ENCODE measurements at places on chromosomes 5 and 9.
A peak's percentile ranks its signal among the peaks of the same experiment; 100 is the strongest.

DNA sequence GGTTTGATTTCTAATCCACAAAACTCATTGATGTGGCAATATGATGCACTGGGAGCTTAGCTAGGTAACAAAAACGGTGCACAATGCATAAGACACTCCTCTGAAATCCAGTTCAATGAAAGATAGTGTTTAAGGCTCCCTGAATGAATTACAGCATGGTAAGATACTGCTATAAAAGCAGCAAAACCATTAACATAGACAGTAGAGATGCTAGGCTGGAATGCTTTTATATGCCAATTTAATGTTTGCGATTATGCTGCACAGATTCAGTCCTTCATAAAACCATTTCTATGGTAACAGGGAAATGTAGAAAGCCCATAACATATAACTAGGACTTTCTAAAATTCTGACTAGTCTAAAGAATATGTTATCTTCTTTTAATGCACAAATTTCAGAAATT, 180.8 kb upstream of the NUDT12 start:
- DNase-seq = no peak

DNA sequence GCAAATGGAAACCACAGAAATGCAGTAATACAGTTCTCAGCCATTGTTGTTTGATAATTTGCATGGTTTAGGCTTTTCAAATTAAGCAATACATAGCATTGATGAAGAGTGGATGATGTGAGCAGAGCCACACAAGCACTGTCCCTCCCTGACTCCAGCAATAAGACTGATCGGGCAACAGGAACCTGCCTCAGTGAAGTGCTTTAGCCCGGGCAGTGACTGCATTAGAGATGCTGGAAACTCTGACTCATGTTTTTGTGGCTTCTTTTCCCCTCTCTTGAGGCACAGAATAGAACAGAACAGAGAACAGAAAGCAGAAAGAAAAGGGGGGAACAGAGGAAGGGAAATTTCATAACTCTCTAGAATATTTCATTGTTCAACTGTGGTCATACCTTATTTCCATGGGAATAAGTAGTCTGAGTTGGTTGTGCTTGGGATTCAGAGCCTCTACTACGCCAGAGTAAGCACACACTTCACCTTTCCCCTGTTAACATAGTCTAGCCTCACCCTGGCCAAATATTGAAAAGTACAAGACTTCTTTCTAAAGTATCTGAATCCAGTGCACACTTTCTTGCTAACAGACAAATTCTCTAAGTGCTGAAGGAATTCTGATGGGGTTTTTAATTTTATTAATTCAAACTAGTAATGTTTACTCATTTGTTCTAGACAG, 164.8 kb upstream of the VCAN start:
- DNase-seq = no peak

- no peak for DNase-seq
These were observed 59.9 kb upstream of the ZFR start for GRCh38 chr5:32504329-32504988.

DNA sequence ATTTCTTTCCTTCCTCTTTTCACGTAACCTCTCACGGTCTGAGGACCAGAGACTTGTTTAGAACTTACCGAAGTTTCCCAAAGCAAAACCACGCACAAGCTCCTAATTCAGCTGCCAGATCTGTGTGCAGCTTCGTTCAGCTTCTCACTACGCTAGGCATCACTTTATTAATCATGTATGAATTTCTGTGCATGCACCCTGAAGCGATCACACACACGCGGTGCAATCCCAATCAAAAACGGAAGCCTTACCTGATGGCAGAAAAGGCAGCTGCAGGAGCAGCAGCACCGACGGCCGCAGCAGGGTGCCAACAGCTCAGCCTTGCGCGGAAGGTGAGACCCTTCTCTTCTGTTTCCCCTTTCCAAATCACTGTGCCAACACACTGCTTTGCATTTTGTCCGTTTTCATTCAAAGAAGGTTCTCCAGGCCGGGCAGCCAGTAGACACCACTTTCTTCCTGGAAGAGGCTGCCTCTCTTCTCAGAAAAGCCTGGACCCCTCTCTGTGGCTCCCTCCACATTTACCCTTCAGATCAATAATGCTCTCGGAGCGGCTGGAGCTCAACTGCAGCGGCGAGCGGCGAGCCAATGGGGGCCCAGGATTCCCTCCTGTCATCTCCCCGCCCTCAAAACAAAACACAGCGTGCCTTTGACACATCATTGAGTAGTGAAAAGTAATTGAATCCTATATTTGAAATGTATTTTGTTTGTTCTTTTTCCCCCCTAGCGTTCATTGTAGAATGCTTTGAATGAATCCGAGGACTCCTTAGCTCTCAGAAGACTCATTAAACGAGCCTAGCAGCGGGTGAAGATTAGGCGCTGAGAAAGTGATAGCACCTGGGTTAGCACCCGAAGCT, at the start of gene CDH12:
Gene CDH12, minus strand, starts transcription at position 538 of the 854 bp plus-strand sequence.
- DNase-seq = no peak

GRCh38 chr5:151257731-151258181, 4.8 kb downstream of the GM2A start:
- peak; percentile 88 for DNase-seq

- peak; percentile 42 for DNase-seq
These were observed 256.3 kb downstream of the SMARCA2 start for GRCh38 chr9:2271426-2271825.

DNA sequence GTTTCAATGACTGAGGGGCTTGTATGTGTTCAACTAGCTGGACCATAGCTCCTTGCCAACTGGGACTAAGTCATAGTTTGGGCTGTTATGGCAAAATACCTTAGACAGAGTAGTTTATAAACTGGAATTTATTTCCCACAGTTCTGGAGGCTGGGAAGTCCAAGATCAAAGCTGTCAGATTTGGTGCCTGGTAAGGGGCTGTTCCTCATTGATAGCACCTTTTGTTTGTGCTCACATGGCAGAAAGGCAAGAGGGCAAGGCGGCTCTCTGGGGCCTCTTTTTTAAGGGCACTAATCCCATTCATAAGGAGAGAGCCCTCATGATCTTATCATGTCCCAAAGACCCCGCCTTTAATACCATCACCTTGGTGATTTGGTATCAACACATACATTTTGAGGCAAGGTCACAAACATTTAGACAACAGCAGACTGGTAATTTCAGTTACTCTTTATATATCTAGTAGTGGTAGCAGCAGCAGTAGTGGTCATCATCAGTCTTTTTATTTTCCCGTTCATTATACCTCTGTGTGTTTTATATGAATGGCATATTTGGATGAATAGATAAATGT, 477.0 kb downstream of the CCDC171 start:
- no peak for DNase-seq

DNA sequence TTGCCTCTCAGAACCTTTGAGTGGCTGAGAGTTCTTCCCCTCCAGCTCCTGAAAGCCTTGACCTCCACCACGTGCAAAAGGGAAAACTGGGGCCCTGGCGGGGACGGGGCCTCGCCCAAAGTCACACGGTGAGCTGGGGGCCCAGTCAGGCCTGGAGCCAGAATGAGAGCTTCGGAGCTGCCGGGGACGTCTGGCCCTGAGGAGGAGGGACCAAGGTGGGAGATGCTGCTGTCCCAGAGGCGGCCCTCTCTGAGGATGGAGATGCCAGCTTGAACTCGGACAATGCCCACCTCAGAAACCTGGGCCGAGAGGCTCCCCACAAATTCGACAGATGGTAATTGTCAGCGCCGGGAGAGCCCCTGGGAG, 643 bp downstream of the AK8 start:
- no peak for DNase-seq

- no peak for DNase-seq
These were observed 2.8 kb downstream of the SMIM33 start for GRCh38 chr5:139473565-139473964.

DNA sequence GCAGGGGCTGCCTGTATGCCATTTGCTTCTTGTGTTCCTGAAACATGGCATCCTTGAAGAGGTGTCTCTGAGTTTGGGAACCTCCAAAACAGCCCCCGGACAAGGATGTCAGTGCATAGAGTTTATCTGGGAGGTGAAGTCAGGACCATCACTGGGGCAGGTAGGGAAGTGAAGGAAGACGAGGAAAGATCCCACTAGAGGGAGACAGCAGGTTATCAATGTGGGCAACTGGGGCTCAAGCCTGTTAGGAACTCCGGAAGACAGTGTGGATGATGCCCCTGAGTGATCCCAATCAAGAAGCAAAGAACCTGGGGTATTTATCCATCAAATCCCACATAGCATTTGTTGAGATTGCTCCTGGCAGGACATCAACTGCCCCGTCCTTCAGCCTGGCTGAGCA, 233.1 kb downstream of the AGTPBP1 start:
- no peak for DNase-seq

GRCh38 chr5:4639946-4640345, 500.2 kb upstream of the ADAMTS16 start:
- DNase-seq = no peak

GRCh38 chr5:91118796-91119195, 264.3 kb downstream of the ARRDC3 start:
- DNase-seq = no peak

- DNase-seq = peak; percentile 82
These were observed 1.2 kb downstream of the RNF14 start for GRCh38 chr5:141969783-141970771.

- DNase-seq = no peak
These were observed 1.3 kb downstream of the BRD3OS start for GRCh38 chr9:134026581-134026980.

- DNase-seq = no peak
These were observed 222.1 kb downstream of the HSPA4 start for GRCh38 chr5:133273661-133274596.

DNA sequence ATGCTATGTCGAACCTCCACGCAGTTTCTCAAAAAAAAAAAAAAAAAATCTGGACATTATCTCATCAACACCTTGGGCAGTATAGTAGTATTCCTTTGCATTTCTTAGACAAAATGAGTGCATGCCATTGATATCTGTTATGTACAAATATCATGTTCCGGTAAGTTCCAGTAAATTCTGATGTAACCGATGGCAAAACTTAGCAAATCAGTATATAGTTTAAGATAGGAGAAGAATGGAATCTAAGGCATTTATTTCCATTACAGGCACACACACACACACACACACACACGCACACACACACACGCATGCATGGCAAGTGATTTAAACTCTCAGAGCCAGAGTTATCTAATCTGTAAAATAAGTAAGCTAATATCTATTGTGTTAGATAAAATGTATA, 356.5 kb upstream of the TUSC1 start:
- no peak for DNase-seq

DNA sequence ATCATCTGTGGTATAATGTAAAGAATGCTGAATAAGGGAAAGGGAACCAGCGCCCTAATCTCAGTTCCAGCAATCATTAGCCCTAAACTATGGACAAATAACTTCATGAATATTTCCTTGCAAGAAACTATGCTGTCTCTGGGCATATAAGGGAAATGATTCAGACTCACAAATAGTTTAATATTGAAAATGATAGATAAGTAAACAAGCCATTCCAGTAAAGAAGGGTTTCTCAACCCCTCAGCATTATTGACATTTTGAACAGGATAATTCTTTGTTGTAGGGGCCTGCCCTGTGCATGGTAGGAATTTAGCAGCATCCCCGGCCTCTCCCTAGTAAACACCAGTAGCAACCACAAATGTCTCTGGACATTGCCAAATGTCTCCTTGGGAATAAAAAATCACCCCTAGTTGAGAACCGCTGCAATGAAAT, 23.8 kb downstream of the C5 start:
- DNase-seq = no peak

GRCh38 chr9:129102791-129103594, 7.6 kb downstream of the CRAT start:
- peak; percentile 63 for DNase-seq

- DNase-seq = no peak
These were observed 87.1 kb downstream of the AMBP start for GRCh38 chr9:113990975-113991471.

DNA sequence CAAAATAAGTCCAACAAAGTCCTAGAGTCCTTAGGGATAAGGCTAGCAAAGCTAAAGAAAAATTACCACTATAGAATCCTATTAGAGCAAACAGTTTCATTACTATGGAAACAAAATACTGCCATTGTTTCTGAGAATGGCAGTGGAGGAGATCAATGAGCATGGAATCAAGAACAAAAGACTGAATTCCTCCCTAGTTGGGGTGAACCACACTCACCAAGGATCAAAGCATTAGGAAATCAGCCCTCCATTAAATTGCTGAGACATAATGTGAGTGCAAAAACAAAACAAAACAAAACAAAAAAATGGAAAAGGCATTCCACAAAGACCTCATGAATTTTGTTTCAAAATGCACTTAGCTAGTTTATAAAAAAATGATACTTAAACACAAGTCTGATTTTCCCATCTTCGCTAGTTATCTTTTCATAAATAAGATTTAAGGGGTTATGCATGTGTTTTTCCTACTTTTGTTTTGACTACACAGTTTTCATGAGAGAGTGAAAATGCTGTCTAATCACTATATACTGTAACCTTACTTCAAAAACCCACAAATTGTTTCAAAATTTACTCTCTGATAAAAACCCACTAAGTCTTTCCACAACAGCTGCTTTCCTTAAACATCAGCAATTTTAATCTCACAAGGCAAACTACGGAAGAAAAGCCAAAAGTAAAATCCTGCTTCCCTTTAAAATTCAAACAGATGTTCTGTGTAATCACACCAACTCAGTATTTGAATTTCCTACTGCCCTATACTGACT, 9.7 kb downstream of the SERINC5 start:
- DNase-seq = no peak

DNA sequence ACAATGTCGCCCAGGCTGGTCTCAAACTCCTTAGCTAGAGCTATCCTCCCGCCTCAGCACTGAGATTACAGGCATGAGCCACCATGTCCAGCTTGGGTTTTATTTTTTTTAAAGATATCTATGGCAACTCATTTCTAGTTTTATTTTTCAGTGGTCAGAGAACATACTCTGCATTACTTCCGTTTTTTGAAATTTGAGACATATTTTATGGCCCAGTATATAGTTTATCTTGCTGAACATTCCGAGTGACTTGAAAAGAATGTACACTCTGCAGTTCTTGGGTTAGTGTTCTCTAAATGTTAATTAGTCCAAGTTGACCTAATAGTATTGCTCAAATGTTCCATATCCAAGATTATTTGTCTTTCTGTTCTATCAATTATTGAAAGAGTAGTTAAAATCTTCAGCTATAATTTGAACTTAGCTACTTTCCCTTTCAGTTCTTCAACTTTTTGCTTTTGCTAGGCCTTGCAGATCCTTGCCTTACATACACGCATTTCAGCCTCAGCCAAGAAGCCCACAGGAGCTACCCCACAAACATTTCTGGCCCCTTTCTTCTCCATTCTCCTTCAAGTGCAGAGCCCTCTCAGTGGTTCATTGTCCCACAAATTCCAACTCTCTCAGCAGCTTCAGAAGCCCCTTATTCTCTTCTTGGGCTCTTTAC, 22.3 kb upstream of the SNAPC3 start:
- DNase-seq = no peak

GRCh38 chr5:113090336-113091106, 113.9 kb downstream of the DCP2 start:
- no peak for DNase-seq

GRCh38 chr5:43171451-43171850, 20.6 kb upstream of the NIM1K start:
- no peak for DNase-seq

GRCh38 chr5:131460867-131461572, 174.0 kb downstream of the RAPGEF6 start:
- no peak for DNase-seq

- DNase-seq = no peak
These were observed 116.3 kb downstream of the PTTG1 start for GRCh38 chr5:160537940-160538339.
